ENCODE measurements at places on chromosomes 1 and 21.

GRCh38 chr1:161768986-161769672 is 3.0 kb downstream of the ATF6 start:
- no peak for DNase-seq

DNA sequence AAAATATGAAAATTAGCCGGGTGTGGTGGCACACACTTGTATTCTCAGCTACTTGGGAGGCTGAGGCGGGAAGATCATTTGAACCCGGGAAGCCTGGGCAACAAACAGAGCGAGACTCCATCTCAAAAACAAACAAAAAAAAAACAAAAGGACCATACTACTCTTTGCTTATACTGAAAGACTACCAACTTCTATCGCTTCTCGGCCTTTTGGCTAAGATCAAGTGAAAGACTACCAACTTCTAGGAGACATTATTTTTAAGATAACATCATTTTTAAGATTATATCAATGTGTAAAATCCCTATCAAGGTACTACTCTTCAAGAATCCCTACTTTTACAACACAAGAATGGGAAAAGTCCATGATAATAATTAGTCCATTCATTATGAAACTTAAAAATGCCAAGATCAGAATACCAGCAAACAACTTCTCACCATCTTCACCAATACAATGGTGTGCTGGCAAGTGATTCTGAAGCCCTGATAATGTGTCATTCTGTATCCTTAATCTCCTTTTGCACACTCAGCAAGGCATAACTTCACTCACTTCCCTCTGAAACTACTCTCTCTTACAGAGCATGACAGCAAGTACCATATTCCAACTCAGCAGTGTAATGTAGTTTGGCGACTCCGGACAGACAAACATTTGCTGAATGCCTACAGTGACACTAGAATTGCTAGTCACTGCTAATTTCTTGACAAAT is 1.7 kb downstream of the PTP4A2 start:
- no peak for DNase-seq

GRCh38 chr1:48853006-48853405 is 76.3 kb upstream of the BEND5 start:
- DNase-seq = no peak

GRCh38 chr1:155202198-155202597 is 5.5 kb downstream of the THBS3 start:
- no peak for DNase-seq

DNA sequence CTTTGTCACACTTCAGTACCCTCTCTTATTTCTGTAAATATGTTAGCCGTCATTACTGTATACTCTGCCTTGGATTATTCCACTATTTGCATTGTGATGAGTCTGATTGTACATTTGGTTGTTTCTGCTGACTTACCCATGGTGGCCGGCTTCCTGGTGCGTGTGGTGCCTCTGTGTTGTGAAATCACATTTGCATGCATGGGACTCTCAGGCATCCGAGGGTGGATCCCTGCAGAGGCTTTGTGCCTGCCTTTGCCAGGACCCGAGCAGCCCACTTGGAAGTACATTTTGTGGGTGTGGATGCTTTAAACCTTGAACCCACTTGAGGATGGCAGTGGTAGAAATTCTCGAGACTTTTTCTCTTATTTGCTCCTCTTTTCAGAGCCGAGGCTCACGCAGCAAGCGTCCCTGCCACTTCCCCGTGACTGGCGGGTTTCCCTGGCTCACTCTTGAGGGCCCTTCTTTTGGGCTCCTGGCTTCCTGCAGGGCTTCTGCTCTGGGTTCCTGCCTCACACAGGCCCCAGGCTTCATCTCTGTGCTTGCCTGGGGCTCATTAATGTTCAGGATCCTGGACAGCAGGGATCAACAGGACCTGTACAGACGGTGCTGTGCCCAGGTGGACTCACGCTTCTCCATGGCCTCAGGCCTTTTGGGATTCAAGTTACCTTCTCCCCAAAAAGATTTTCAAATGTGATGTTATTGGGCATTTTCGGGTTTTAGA is 36.6 kb downstream of the POFUT2 start:
- no peak for DNase-seq

DNA sequence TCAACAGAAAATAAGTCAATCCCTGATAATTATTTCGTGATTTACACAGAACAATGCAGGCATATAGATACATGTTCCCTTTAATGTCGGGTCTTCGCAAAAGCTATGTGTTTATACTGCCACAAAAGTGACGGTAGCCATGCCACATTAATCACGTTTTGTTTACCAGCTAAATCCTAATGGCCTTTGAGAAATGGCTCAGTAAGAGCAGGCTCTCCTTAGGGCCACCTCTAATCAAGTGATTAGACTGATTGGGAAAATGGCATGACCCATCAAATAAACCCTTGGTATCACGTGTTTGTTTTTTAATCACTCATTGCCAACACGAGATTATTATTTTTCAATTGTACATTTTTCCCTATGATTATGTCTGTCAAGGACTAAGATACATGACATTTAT is 102.0 kb upstream of the USP25 start:
- no peak for DNase-seq

- DNase-seq = no peak
Measured at GRCh38 chr1:228047183-228047466, 35.4 kb upstream of the ARF1 start.

DNA sequence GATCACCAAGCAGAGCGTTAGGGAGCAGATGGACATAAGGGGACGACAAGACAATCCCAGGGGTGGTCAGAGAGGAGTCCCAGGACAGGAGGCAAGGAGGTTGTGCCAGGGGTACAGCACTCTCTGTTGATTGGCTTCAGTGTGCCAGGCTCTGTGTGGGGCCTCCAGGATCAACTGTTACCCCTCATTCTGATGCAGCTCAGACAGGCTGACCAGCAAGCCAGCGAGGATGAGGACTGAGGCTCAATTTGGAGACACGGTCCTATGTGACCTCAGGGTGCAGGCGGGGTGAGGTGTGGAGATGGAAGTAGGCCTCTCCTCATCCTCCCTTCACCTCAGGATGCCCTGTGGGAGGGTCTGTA is 4.0 kb downstream of the HYI start:
- DNase-seq = no peak

- DNase-seq = no peak
Measured at GRCh38 chr1:220804202-220804586, 17.5 kb downstream of the MTARC1 start.

DNA sequence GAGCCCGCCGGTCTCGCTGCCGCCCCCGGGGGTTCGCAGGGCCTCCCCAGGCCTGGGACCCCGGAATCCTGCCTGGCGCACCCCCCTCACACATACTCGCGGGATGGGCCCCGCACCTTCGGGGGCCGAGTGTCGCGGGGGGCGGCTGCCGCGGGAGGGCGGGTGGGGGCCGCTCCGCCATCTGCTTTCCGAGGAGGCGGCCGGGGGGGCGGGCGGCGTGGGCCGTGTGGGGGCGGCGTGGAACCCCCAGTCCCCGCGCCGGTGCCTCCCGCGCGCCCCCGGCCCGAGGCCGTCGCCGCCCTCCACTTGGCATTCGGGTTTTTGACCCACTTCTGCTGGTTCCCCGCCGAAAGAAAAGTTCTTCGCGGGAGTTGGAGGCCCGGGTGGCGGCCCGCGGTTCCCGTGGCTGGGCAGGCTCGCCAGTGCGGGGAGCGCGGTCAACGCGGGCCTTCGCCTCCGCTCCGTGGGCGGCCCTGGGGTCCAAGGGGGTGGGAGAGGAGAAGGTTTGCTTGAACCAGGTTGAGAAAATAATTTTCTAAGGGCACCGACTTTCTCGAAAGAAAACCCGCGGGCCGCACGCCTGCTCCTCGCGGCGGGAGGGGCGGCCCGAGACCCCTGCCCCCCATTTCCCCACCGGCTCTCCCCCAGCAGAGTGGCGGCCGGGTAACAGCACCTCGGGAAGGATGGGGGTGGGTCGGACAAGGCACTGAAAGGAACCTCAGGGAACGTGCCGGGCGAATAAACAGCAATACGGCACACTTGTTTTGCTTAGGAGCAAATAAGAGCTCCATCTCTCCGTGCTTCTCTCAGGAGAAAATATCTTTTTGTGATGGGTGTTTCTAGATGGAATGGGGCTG is 1.6 kb downstream of the PHF13 start:
- no peak for DNase-seq

DNA sequence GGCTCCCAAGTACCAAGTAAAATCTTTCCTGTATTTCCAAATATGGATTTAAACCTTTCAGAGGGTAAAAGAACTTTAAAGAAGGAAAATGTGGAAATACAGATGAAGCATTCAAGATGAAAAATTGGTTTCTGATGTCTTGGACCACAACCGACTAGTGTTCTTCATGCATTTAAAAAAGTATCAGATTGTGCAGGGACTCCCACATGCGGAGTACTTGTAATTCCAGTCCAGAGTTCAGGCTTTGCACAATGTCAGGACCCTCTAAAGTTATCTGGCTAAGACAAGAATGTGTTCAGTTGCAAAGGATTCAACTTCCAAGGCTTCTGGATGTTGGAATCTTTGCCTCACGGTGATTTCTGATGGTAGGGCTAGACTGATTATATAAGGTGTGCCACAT is 66.7 kb downstream of the RGL1 start:
- no peak for DNase-seq

GRCh38 chr1:88175120-88175630 is 508.9 kb upstream of the PKN2 start:
- no peak for DNase-seq

Measured in NT2/D1 (cell line).